ENCODE measurements at places on chromosomes 11 and 22.

GRCh38 chr11:122864386-122865115, 18.0 kb upstream of the JHY start:
- no peak for DNase-seq

DNA sequence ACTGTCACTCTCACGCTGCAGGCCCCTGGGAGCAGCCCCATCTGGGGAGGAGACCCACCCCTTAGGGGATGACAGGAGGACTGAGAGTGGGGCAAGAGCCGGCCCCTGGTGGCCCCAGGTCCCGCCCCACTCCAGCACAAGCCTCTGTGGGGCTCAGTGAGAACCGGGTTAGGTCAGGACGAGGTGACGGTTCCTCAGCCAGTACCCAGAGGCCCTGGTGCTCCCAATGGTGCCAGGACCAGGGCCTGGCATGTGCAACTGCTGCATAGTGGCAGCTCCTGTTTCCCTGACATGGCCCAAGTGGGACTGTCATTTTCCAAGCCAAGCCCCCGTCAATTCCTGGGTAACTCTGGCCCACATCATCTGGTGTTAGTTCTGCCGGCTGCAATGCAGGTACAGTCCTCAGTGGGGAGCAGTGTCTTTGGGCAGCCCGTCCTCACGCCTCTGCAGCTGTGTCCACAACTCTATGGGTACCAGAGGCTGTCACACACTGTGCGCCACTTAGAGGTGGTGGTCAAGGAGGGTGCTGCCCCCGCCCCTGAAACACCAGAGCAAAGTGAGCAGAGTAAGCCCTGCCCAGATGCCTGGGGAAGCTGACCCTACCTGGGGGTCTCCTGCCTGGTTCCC, 15.9 kb downstream of the CHID1 start:
- DNase-seq = no peak

DNA sequence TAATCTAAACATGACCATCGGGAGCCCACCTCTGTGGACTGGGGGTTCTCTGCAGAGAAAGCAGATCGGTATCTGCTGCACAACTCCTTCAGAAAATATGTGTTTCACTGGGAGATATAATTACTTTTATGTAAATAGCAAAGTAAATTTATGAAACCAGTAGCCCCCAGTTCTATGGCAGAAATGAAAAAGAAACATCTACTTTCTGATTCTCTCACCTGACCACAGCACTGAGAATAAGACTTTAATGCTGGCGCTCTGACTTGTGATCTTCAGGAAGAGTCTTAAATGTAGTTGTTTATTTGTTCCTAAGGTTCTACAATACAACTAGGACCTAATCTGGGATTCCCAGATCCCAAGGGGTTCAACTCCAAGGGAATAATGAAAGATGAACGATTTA, 518.0 kb downstream of the DLG2 start:
- DNase-seq = no peak

DNA sequence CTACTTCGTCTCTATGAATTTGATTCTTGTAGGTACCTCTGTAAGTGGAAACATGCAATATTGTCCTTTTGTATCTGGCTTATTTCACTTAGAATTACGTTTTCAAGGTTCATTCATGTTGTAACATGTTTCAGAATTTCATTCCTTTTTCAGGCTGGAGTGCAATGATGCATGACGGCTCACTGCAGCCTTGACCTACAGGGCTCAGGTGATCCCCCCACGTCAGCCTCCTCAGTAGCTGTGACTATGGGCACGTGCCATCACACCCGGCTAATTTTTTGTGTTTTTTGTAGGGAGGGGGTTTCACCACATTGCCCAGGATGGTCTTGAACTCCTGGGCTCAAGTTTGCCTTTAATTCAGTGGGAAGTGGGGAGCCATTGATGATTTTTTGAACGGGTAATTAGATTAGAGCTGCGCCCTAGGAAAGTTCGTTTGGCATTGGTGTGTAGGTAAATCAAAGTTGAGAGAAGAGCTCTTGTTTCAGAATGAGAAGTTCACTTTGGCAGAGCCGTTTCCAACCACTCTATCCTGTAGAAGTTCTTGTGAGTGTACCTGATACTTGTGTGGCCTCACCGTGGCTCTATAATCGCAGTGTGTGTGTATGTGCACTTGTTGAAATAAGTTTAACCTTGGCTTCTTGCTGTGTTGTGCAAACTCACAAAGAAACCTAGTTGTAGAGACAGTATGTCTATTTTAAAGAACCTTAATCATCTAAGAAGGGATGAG, 115.9 kb downstream of the NAV2 start:
- DNase-seq = no peak

DNA sequence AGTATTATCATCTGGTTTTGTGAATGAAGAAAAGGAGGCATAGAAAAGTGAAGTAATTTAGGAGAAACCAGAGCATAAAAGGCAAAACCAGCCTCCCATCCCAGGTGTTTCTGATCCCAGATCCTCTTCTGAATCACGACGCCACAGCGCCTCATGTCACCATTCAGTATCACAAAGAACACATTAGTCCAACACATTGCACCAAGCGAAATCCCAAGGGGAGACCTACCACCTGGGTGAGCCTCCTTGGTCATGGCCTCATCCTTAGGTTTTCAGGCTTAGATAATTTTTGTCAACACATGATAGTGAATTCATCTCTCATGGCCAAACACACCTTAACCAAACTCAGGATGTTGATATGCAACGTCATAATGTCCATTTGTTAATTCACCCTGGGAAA, 181.5 kb upstream of the SORL1-AS1 start:
- DNase-seq = no peak

DNA sequence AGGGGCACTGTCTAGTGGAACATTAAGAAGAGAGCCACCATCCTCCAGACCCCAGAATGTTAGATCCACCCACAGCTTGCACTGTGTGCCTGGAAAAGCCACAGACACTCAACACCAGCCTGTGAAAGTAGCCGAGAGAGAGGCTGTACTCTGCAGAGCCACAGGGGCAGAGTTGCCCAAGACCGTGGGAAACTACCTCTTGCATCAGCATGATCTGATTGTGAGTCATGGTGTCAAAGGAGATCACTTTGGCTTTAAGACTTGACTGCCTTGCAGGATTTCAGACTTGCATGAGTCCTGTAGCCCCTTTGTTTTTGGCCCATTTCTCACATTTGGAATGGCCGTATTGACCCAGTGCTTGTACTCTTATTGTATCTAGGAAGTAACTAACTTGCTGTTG, 115.9 kb upstream of the CCDC179 start:
- DNase-seq = no peak

GRCh38 chr22:32574411-32574810, 99.8 kb downstream of the FBXO7 start:
- DNase-seq = no peak

GRCh38 chr11:20407344-20407743, 19.8 kb downstream of the PRMT3 start:
- DNase-seq = no peak

DNA sequence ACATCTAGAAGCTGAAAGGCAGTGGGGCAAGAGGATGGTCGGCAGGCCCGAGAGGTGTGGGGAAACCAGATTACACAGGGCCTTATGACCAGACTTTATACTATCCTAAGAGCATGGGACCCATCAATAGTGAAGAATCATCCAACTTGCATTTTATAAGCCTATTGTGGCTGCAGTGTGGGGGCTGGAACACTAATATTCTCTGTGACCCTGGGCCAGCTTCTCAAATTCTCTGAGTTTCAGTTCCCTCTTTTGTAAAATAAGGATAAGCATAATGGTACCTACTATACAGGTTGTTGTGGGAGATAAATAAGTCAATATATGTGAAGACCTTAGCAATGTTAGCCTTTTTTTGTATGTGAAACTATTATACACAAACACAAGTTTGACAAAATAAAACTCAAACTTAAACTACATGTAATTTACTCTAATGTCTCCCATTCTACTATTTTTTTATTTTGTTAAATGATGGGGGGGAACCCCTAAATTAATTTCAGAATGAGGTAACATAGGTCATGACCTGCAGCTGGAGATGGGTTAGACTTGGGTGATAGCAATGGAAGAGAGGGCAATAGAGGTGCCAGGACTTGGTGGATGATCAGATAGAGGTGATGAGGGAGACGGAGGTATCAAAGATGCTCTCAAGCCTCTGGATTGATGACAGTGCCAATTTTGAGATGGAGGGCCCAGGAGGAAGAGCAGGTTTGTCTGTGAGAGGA, 30.1 kb downstream of the SMCO4 start:
- no peak for DNase-seq

GRCh38 chr11:117361432-117361831, 33.8 kb downstream of the CEP164 start:
- no peak for DNase-seq

DNA sequence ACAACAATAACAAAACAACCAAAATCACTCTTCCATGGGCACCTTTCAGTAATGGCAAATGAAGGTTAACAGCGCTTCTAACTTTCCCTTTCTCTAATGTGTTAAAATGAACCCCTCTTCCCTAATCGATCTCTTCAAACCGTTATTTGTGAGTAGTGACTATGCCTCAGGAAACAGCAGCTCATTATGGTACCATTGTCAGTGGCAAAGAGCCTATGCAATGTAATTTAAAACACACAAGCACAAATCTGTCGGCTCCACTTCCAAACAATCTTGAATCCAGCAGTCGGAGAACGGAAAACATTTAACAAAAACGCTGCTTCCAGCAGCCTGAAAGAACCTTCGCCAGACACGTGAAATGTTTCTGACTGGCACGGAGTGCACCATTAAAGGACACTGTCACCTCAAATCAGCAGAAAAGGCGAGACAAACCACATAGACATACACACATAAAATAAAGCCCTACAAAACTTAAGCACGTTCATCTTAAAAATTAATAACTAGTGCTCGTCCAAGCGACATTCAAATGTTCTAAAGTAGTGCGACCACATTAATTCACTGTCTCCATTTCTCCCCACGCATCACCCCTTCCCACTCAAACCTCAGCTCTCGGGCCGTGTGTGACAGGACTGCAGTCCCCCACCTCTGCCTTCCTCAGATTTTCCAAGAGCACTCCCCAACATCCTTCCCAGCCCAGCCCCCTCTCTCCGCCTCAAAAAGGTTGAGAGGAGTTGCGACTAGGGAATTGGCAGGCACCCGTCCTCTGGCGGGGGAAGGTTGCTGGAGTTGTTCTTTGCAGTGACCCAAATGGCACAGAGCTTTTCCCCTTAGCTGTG, 748 bp downstream of the RAB30 start:
- DNase-seq = no peak

DNA sequence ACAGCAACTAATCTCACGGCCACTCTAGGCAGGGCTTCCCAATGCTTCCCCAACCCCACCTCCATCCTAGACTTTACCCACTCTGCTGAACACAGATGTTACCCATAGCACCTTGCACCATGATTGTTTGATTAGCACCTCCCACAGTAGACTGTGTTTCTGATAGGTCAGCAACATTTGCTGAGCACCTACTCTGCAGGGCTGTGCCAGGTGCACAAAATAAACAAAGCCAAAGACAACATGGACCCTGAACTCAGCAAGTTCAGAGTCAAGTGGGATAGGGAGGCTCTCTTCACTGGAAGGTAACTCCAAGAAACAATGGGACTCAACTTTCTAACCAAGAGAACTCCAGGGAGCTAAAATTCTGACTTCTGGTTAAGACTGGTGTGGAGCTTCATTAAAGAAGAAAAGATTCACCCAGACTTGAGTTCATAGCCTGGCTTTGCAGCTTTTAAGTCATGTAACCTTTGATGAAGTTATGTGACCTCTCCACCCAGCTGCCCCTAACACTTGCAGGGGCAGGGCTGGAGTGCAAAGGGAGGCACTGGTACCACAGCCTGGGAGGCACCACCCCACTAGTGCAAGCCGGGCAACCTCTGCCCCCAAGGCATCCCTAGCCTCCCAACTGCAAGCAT, 6.7 kb upstream of the RTN4RL2 start:
- no peak for DNase-seq

DNA sequence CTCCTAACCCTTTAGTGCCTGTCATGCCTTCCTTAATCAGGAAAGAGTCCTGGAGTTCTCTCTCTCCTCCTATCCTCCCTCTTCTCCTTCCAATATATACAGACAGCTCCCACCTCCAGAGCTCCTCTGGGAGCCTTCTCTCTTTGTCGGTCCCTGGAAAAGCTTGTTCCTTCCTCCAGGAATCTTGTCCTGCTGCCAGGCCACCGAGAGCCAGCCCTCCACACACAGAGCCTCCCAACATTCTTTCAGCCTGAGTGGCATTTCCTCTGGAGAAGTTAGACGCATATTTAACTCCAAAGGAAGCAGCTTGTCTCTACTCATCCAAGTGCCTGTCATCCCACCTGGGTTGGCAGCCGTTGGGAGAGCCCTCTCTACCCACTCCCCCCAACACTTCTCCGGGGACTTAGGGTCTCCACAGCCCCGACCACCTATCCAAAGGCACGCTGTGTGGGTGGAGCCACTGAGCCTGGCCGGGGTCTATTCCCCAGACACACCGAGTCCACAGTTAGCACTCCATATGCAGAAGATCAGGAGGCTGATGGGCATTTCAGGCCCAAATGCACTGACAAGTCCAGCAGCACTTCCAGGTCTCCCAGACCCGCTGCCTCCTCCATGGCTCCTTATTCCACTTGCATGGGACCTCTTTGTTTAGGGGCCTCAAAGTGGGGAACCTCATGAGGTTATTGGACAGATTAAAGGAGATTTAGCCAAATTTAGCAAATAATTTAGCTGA, 31.1 kb downstream of the DKK3 start:
- no peak for DNase-seq

DNA sequence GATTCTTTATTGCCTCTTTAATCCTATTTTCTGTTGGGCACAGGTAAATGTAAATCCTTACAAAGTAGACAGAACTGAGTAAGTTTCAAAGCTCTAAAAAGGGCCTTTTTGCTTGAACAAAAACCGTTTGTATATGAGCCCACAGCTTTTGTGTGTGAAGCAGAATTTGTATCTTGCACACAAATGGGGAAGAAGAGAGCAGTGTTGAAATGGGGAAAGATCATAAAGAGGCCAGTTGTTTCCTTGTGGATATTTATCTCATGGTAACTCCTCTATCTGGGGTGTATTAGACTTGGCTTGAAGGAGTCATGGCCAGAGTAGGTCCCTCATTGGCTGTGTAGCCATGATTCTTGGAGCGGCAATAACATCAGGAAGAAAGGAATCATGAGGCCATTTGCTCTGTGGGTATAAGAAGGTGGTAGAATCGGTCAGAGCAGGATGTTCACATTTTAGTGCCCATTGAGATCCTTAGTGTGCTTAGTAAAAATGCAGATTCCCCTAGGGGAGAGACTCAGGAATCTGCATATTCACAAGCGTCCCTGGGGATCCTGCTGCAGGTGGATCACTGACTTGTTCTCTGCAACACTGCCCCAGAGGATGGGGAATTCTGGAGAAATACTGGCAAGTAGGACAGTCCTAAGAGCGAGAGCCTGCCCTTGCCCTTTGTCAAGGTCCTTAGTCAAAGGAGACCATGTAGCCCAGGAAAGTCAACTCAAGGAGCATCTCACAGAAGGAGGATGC, 126.5 kb downstream of the LDLRAD3 start:
- no peak for DNase-seq
